Cardiac septum (tissue), 1 donor: ENCODE measurements at places on chromosomes 11 and 22.

- DNase-seq, result no peak
Observed at GRCh38 chr11:344836-345578, 24.3 kb upstream of the B4GALNT4 start.

GRCh38 chr11:846496-847098 is 3.9 kb downstream of the TSPAN4 start:
- DNase-seq, result no peak

GRCh38 chr11:59097113-59097708 is 9.8 kb upstream of the FAM111B start:
- DNase-seq, result no peak

DNA sequence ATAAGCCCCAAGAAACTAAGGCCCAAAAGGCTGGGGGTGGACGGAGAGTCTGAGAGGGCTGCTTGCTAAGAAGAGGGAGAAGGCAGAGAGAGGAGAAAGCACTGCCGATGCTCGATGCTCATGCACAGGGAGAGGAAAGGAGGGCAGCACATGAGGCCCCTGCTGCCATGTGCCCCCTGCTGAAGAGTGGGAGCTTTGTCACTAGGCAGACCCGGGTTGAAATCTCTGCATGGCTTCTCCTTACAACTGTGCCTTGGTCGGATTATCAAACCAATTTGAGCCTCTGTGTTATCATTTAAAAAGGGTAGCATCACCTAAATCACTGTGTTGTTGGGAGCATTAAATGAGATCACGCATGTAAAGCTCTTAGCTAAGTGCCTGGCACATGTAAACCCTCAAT is 330.5 kb downstream of the NXPE2 start:
- no peak for DNase-seq

GRCh38 chr11:77244277-77245027 is 57.0 kb downstream of the GDPD4 start:
- DNase-seq, result no peak

DNA sequence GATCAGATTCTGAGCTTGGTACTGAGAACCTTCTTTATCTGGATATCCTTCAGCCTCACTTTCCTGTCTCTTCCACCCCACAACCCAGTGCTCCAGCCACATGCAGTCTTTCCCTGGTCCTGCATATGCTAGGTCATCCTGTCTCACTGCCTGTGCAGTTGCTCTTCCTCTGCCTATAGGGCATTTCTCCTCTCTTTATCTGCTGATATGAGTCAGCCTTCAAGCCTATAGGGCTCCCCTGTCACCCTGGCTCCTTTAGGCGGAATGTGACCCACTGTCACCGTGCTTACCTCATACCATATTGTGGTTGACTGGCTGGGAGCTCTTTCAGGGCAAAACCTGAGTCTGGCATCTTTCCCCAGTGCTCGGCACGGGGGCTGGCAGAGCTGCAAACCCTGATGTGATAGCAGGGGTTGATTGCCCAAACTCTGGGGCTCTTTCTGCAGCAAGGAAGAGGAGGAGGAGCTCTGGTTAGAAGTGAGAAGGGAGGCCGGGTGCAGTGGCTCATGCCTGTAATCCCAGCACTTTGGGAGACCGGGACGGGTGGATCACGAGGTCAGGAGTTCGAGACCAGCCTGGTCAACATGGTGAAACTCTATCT is 26.3 kb downstream of the MEI1 start:
- DNase-seq, result no peak

DNA sequence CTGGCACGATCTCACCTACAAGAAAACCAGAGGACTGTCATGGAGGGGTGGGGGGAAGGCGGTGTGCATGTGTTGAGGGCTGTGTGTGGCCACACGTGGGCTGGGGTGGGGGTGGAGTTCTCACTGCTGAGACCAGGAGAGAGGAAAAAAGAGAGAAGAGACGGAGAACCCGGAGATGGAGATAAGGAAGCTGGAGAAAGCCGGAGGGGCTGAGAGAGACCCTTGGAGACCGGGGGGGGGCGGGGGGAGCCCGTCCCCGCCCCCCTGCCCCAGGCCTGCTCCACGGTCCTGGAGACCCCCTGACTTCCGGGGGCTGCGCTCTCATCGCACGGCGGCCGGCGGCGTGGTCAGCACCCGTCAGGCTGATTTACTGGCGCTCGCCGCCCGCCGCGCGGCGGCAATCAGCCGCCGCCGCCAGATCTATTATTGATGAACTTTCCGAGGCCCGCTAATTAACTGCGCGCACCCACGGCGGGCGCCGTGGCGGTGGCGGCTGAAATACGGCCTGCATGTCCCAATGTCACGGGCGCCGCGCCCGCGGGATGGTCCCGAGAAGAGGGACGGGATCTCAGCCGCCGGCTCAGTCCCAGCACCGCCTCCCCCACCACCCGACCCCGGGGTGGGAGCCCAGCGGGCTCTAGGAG is 187.4 kb downstream of the MN1 start:
- no peak for DNase-seq

GRCh38 chr11:47406896-47407745 is 1.3 kb upstream of the SLC39A13 start:
- DNase-seq, result no peak

GRCh38 chr11:94746721-94747120 is 21.4 kb upstream of the AMOTL1 start:
- no peak for DNase-seq

DNA sequence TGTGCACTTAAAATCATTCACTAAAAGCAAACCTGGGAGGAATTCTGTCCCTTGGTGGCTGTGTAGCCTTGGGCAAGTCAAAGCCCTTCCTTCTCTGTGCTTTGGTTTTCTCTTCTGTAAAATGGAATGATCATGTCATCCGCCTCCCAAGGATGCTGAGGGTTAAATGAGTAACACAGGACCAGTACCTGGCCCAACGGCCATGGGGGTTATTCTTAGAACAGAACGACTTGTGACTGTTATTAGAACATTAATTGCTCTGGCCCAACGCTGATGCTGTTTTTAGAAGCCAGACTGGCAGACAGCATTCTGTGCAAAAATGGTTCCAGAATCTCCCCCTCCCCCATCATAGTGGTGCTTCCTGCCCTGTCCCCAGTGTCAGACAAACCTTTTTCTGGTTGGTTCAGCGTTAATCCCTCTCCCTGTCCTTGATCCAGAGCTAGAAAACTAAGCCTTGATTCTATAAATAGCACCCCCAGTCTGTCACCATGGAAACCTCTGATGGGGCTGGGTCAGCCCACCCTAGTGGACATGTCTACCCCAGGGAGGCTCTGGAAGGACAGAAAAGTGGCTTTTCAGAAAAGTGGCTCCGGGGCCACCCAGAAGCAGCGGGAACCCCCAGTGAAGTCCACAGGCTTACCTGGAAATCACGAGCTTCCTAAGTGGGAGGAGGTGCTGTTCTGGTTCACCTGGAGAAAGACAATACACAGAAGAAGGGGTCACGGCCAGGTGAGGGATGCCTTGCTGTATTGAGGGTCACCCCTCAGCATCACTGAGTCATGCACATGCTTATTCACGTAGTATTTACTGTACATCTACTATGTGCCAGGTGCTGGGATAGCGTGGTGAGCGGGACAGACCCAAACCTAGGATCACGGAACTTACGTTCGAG is 15.5 kb upstream of the TFIP11 start:
- no peak for DNase-seq

DNA sequence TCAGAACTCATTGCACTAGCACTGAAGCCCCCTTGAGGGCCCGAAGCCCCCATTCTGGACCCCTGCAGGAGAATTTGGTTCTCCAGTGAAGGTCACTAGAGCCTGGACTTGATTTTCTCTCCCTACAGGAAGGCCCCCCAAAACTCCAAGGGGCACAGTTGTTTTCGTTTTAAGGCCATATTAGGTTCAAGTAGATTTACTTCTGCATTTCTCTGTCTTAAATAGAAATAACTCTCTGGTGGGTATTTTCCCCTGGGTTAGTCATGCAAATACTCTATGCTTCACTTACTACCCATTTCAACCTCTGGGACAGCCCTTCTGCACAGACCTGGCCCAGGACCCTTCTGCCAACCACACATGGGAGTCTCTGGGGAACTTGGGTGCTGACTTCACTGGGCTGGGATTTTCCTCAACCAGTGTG is 41.6 kb downstream of the WEE1 start:
- DNase-seq, result no peak

DNA sequence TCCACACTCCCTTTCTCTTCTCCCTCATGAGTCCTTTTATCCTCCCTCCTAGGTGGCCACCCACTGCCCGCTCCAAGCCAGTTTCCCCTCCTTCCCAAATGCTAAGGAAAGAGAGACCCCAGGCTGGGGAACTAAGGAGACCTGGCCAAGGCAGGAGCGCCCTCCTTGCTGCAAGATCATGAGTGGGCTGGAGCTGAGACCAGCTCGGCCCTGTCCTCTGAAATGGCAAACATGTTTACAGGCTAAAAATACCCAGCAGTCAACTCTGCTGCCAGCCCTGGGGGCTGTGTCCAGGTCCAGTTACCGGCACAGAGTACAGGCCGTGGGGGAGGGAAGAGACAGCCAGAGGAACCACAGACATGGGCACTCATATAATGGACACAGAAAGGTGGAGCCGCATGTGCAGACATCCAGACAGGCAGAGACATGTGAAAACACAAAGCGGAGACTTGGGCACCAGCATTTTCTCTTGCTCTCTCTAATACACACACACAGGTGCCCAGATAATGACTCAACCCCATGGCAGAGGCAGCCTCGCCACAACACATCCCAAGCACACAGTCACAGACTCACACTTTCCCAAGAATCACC is 1.2 kb upstream of the AHNAK start:
- no peak for DNase-seq

DNA sequence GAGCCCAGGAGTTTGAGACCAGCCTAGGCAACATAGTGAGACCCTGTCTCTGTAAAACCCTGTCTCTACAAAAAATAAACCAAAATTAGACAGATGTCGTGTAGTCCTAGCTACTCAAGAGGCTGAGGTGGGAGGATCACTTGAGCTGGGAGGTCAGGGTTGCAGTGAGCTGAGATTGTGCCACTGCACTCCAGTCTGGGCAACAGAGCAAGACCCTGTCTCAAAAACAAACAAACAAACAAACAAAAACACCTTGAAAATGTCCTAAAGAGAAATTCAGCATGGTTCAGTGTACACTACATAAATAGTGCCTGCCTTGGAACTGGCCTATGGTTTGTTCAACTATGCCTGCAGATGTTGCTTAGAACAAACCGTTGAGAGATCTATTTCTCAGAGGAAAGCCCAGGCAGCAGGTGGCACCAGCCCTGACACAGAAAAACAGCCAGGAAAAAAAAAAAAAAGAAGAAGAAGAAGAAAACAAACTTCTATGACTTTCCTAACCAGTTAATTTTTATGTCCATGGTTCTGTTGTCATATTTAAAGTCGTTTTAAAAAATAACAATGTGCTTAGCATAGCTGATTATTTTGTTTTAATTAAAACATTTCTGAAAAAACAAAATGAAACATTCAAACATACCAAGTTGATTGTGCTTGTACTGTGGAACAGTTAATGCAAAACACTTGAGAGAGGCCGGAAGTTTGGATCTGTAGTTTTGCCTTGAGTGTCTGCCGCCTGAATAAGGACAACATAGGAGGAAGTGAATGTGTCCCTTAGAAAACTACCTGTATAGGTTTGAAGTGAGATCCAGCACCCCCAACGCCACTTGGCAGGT is 5.4 kb downstream of the KREMEN1 start:
- DNase-seq, result no peak

- DNase-seq, result no peak
Observed at GRCh38 chr11:501683-502287, 5.3 kb downstream of the RNH1 start.

DNA sequence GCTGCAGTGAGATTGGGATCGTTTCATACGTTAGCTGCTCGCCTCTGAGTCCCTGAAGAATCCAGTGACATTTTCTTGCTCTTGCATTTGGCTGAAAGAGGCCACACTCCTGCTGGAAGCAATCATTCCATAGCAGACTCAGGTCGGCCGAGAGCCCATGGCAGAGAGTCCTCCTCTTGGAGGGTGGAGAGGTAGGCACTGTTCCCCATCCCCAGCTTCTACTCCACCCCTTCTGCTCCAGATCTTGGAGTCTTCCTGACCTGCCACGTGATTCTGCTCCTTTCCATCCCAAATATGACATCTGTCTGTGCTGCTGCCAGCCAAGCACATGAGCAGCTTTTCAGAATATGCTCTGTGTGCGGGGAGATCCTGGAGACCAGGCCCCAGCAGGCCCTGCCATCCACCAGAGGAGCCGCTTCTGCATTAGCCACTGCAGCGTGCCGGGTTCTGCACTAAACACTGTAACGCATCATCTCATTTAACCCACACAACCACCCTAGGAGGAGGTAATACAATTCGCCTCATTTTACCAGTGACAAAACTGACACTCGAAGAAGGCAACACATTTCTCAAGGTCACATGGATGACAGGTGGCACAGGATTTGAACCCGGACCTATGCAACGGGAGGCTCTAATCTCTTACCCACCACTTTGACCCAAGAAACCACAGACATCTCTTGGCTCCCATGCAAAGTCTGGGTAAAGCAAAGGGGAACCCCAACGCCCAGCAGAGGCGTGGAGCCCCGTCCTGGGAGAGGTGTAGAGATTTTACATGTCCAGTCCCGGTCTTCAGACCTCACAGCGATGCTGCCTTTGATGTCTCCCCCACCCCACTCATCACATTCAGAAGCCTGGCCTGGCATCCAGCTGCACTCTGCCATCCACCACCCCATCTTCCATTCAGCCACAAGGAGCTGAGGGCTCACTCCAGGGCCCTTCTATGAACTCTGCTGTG is 78.8 kb downstream of the FEZ1 start:
- DNase-seq, result peak; percentile 64
